Kidney epithelial cell (primary cell): ENCODE measurements at places on chromosomes 3 and 15. TPM values are rescaled to one million over a fixed set of nuclear protein-coding genes. Genes with fewer than 3 reads are reported as not detected.

C3orf22 gene
- total RNA-seq, result not detected in 2 replicates

U2SURP gene
- total RNA-seq, result 56.1 and 60.6 TPM in 2 replicates

CPN2 gene
- total RNA-seq, result not detected in 2 replicates

- no peak for DNase-seq
Observed at GRCh38 chr3:180467177-180467576, 134.8 kb upstream of the TTC14 start.

- no peak for DNase-seq
Observed at GRCh38 chr15:73601451-73602445, 31.4 kb downstream of the NPTN start.

- DNase-seq, result no peak
Observed at GRCh38 chr3:177778633-177779032, 581.4 kb upstream of the TBL1XR1 start.

DNA sequence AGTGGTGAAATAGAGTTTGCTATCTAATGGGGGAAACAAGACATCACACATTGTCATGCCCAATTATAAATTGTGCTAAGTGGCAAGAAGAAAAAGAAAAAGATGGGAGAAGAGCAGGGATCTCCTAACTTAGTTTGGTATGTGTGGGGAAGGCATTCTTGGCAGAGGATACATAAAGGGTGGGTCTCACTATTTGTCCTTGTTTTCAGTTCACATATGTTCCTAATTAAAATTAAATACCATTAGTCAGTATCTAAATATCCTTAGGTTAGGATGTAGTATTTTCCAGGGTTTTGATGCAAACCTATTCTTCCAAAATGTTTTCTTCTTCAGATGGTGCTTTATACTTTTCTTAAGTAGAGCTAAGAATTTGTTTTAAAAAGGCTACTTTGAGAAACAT is 173.7 kb downstream of the B3GALNT1 start:
- DNase-seq, result no peak

GRCh38 chr15:64251658-64252057 is 88.8 kb upstream of the PPIB start:
- DNase-seq, result no peak
